ENCODE measurements at places on chromosomes 4 and X. TPM values are rescaled to one million over a fixed set of nuclear protein-coding genes. Genes with fewer than 3 reads are reported as not detected.

- DNase-seq = no peak
Observed at GRCh38 chr4:152886201-152886600, 49.9 kb upstream of the FHDC1 start.

ETNPPL gene
- total RNA-seq = 0.75 TPM

ELK1 gene
- 38.2 TPM for total RNA-seq

PRKG2 gene
- total RNA-seq = 0.48 TPM

GRCh38 chr4:66639361-66639760 is 905.9 kb downstream of the CENPC start:
- DNase-seq = no peak

GRCh38 chr4:23876418-23877089 is 13.3 kb downstream of the PPARGC1A start:
- DNase-seq = no peak

DNA sequence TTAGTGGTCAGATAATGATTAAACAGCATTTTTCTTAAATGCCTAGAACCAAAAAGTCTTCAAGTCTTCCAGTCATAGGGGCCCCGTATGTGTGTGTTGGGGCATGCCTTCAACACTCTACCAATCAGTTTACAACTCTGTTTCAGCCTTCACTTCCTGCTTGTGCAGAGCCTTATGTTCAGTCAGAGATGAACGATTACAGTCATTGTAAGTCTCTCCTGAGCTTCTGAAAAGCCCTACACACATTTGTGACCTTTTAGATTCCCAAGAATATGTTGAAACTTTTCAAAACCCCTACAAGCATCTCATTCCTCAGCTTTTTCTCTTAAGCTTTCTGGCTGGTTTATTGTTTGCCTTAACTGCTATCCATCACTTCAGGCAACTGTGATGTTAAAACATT is 591.2 kb downstream of the ZNF674 start:
- no peak for DNase-seq

GRCh38 chr4:153001626-153002025 is 65.5 kb downstream of the FHDC1 start:
- DNase-seq = no peak

GRCh38 chr4:92501456-92501855 is 197.7 kb downstream of the GRID2 start:
- DNase-seq = no peak

GRCh38 chrX:129957241-129958082 is 25.0 kb upstream of the BCORL1 start:
- DNase-seq = peak; percentile 88

HMGN5 gene
- total RNA-seq = 1.5 TPM

RNF4 gene
- 29.7 TPM for total RNA-seq

ZDHHC15 gene
- total RNA-seq = 2.0 TPM

DNA sequence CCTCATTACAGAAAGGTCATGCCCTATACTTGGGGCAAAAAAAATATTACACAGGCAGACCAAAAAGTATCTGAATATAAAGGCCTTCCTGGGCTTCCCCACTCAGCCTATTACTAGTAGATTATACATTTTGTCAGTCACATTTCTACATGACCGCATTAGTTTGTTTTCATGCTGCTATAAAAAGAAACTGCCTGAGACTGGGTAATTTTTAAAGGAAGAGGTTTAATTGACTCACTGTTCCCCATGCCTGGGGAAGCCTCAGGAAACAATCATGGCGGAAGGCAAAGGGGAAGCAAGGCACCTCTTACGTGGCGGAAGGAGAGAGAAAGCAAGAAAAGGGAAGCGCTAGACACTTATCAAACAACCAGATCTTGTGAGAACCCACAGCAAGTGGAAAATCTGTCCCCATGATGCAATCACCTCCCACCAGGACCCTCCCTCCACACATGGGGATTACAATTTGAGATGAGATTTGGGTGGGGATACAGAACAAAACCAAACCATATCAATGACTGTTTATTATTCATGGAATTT is 1312.0 kb downstream of the PCDH7 start:
- no peak for DNase-seq

XAGE2 gene
- total RNA-seq = not detected

ITGB1BP2 gene
- 85.5 TPM for total RNA-seq

DNA sequence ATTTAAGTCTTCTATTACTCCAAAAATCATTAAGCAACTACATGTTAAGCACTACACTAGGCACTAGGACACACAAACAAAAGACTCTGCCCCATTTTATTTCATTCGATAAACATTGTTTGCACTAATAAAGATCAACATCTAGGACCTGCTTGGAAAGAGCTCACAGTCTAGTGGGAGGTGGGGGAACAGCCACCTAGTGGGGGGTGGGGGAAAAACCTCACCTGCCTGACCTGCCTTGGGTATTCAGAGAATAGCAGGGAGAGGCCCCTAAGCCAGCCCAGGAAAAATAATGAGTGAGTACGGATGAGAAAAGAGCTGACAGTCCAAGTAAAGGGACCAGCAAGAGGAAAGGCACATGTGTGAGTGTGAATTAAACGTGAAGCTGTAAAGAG is 52.2 kb downstream of the PRDM5 start:
- DNase-seq = no peak

GABRA4 gene
- 65.5 TPM for total RNA-seq

DNA sequence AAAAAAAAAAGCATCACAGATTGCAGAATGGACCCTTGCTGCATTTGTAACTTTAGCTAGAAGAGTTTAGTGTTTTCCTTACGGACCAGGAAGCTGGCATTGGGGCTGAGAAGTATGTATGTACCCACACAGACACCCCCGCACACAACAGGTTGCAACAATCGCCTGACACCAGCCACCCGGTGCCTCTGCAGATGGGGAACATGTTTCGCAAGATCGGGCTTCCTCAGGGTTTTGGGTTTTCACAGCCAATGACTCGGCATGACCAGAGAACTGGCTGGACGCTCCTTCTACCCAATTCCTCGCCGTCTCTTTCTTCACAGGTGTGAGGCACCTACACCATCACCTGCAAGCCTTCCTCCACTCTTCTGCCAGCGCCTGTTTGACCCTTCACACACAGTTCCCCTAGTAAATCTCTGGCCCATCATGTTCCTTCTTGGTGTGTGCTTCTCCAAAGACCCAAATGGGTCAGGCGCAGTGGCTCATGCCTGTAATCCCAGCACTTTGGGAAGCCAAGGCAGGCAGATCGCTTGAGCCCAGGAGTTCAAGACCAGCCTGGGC is 70.4 kb downstream of the DHRSX start:
- DNase-seq = peak; percentile 87

DNA sequence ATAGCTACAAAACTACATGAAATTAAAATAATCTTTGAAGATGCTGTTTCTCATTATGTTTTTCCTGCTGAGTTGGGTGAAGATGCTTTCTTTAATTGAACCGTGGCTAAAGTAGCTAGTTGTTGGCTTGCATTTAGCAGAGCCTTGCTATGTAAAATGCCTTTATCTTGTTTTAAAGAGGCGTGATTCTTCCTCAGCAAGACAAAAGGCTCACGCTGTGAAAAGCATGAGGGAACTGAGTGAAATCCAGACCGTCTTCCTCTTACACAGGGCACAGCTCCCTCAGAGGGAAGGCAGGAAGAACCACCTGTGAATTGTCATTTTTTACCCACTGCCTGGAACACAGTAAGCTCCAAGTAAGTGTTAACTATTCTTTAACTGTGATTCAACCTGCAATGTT is 39.0 kb upstream of the ZNF518B start:
- no peak for DNase-seq

GRCh38 chrX:9291629-9292028 is 173.2 kb upstream of the TBL1X start:
- DNase-seq = no peak

NXF2 gene
- not detected for total RNA-seq

NR0B1 gene
- not detected for total RNA-seq

- no peak for DNase-seq
Observed at GRCh38 chr4:89256203-89256800, 51.3 kb downstream of the GPRIN3 start.

DNA sequence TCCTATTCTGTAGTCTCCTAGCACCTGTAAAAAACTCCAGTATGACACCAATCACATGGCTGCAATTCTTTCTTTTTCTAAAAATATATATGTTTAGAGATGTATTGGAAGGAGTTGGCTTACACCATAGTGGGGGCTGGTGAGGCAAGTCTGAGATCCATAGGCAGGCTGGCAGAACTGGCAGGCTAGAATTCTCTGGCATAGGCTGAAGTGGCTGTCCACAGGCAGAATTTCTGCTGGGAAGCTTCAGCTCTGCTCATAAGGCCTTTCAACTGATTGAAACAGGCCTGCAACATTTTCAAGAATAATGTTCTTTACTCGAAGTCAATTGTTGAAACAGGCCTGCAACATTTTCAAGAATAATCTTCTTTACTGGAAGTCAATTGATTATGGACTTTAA is 37.0 kb downstream of the FGF2 start:
- DNase-seq = no peak

DNA sequence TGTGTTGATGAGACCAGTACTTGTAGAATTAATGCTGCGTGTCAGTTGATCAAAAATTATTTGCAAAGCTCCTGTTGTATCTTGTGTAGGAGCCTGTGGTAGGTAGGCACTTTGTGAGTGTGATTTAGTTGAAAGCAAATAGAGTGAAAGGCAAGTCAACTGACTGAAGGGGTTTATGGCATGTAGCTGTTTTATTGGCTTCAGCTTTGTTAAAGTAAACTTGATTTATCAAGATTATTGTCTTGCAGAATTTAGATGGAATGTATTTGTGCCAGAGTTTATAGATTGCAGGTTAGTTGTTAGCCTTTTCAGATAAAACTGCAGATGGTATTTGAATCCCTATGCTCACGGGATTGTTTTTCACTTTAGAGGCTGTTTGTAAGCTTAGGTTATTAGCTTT is 128.0 kb downstream of the FRAS1 start:
- DNase-seq = no peak

- DNase-seq = no peak
Observed at GRCh38 chr4:47490550-47490949, 5.5 kb downstream of the ATP10D start.

GRCh38 chr4:39846705-39847104 is 131.0 kb downstream of the PDS5A start:
- no peak for DNase-seq

DNA sequence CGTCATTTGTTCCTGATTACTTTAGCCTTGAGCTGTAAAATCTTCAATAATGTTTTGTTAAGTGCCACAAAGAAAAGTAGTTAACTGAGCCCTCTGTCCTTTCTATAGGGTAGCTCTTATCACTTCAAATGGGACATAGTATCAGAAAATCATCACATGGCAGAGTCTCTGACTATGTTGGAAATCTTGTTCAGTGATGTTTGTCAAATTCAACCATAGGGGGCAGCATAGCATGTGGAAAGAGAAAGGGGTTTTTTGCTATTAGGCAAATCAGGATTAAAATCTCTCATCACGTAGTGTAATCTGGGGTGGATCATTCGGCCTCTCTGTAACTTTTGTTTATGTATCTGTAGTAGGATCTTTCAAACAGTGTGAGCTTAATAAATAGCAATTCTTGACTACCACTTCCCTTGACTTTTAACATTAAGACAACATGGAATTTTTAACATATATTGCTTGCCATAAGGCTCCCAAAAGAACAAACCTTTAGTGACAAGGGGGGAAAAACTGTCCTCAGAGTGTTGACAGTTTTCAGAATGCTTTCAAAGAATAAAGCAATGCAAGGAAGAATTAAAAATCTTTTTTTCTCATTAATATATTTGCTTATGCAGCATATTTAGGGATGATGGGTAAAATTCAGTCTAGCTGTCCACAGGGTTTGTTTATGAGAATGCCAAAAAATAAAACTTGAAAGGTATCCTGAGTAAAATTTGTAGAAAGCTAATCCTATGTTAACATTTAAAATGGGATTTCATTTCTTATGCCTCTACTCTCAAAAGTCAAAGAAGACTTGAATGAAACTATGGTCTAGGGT is 127.2 kb downstream of the FBXW7 start:
- no peak for DNase-seq
